ENCODE measurements at places on chromosomes 2 and 18.

DNA sequence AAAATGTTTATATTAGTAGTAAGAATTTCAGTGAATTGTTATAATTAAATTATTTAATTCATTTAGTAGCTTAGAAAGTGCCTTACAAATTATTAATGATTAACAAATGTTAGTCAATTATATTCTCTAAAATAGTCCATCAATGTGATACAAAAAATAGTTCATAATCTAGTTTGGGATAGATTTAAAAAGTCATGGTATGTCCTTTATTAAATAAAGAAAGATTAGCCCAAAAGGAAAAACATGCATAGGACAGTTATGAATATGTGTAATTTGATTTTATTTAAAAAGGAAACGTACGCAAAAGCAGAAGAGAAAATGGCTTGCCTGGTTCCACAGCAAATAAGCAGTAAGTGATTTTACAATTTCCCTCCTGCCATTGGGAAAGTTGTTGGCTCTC, 768.5 kb downstream of the TRIB2 start:
- DNase-seq, result no peak

GRCh38 chr2:122083256-122084048, 328.0 kb downstream of the TSN start:
- no peak for DNase-seq

- no peak for DNase-seq
These were observed 619.0 kb downstream of the SLC4A3 start for GRCh38 chr2:220246386-220246785.

DNA sequence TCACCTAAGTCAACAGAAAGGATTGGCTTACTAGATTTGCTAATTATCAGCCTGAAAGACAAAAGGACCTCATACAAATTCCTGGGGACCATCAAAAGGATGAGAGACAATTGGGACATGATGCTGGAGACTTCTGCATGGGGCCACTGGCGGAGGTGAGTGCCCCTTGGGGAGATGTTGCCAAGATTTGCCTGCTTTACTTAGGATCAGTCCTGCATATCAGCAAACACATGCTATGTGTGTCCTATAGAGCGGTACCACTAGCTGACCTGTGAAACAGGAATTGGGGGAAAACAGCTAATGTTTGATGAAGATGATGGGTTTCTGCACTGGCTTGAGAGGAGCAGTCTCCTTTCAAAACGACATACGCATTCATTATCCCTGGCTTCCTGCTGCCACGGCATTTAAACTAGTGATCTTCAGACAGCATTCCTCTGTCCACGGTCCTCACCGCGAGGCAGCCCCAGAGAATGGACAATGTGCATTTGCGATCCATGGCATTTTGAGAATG, 104.2 kb downstream of the TGIF1 start:
- no peak for DNase-seq

GRCh38 chr2:64696636-64697035, 42.9 kb upstream of the SERTAD2 start:
- DNase-seq, result no peak

GRCh38 chr2:190646780-190647522, 1.9 kb upstream of the NAB1 start:
- no peak for DNase-seq

DNA sequence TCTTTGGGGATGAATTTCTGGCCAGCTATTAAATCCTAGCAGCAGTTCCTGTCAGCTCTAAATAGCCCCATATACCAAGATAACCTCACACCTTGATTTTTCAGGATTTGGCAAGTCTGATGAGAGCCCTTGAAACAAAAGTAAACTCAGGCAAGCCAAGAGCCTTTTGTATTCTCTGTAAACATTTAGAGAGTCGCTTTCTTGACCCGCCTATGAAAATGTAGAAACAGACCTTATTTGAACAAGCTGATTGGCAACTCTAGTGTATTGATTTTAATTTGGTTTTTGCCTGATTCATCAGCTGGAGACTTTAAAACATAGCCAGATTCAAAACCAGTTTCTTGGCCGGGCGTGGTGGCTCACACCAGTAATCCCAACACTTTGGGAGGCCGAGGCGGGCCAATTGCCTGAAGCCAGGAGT, 43.4 kb downstream of the CABLES1 start:
- DNase-seq, result no peak

- DNase-seq, result no peak
These were observed 89.6 kb downstream of the ACTR3 start for GRCh38 chr2:113979191-113980128.

DNA sequence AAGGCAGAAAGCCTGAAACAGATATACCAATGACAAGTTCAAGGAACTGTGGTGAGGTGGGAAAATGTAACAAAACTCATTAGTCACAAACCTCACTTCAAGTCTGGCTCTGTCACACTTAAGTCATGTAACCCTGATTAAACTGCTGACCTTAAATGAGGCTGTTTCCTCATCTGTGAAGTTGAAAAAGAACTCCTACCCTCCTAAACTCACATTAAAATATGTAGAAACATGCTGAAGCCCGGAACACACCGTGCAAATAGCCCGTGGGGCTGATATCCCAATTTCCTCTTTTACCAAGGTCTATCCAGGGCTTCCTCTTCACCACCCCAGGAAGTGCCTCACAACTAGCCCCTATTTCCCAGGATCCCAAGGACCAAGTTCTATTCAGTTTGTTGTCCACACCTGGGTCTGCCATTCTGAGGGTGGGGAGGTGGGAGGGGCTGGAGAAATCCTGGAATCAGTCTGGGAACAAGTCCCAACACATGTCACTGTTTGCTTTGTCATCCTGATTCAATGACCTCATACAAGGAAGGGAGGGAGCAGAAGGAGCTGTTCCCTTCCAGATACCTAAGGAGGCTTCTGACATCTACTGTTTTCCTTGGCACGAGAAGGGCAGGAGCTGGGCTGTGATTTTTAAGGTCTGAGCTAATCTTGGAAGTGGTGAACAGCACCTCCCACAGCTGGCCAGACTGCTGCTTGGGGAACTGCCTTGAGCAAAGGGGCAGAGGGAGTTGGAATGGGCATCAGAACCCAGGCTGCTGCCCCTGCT, 42.3 kb downstream of the SLC4A1AP start:
- no peak for DNase-seq

Data from right renal pelvis (tissue), 4 donors.